ENCODE measurements at places on chromosomes 13 and 19. TPM values are rescaled to one million over a fixed set of nuclear protein-coding genes. Genes with fewer than 3 reads are reported as not detected.
A peak's percentile ranks its signal among the peaks of the same experiment; 100 is the strongest.

DNA sequence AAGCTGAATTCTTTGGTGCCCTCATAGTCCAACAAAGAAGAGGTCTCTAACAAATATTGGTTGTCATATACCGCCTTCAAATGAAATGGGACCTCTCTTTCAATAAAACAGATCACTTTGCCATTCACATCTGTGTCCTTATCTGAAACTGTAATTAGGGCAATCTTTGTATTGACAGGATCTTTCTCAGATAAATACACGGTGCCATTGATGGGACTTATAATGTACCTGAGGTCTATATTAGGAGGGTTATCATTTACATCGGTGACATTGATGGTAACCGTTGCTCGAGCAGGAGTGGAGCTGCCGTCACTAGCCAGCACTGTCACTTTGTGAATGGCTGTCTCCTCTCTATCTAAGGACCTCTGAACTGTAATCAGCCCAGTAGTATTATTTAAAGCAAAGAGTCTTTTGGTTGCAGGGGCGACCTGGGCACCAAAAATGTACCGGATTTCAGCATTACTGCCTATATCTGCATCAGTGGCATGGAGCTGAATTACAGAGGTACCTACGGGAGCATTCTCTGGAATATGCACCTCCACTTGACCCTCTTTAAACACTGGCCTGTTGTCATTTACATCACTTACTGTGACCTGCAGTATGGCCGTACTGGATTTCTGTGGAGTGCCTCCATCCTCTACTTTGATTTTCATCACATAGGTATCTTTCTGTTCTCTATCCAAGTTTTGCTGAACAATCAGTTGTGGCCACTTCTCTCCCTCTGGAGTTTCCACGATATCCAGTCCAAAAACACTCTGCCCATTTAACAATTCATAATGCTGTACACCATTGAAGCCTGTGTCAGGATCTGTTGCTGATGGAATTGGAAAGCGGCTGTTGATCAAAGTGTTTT lies 2.8 kb downstream of the PCDH9 start:
- no peak overlapping the region for H3K4me3 ChIP-seq
- DNase-seq, result no peak
- no peak overlapping the region for H3K27ac ChIP-seq
- H3K36me3 ChIP-seq, result no peaks in the 10 kb centered on the region
- no peaks in the 10 kb centered on the region for H3K4me1 ChIP-seq

- H3K36me3 ChIP-seq, result no peaks in the 10 kb centered on the region
- DNase-seq, result no peak
- peaks cover 18% of the 10 kb centered on the region for H3K27me3 ChIP-seq
These were observed 13.6 kb downstream of the ACP7 start for GRCh38 chr19:39097721-39098120.

DNA sequence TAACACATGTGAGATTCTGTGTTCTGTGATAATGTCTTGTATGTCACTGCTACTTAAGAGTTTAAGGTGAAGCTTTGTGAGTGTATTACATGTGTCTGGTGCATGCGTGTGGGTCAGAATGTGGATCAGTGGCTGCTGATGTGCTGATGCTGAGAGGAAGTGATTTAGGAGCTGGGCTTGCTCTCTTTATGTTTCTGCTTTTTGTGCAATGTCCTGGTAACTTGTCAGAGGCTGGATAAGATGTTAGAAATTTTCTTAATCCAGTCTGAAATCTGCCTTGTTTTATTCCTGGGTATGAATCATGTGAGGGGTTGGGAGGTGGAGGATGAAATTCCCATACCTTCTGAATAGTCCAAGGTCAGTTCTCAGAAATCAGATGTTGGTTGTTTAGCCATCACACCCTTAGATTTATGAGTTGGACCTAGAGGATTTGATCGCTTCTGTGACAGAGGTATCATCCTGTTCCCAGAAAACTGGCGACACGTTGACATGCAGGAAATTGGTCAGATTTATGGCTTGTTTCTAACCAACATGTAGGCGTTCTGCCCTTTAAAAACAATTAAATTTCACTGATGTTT lies 24.5 kb upstream of the CXCL17 start:
- DNase-seq, result peak; percentile 45
- peaks cover 15% of the 10 kb centered on the region for H3K4me1 ChIP-seq
- peak overlapping the region; percentile 83 for H3K27ac ChIP-seq
- H3K4me3 ChIP-seq, result no peak overlapping the region
- no peaks in the 10 kb centered on the region for H3K36me3 ChIP-seq

DNA sequence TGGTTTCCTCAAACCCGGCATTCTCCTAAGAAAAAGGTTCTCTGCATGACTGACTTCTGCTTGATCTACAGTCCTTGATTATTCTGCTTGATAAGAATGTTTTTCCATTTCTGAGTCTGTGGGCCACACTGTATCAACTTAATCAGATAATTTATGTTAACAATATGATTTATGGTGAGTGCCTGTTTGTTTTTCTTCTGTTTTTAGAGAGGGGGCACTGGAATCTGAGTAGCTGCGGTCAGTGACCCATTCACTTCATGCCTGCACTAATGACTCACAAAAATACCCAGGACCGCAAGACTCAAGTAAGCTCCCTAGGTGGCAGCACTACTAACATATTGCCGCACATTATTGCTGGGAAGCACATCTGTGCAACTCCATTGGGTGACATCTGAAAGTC lies 542.3 kb upstream of the ATXN8OS start:
- H3K27me3 ChIP-seq, result no peaks in the 10 kb centered on the region
- no peak overlapping the region for H3K27ac ChIP-seq
- H3K4me3 ChIP-seq, result no peak overlapping the region

DNA sequence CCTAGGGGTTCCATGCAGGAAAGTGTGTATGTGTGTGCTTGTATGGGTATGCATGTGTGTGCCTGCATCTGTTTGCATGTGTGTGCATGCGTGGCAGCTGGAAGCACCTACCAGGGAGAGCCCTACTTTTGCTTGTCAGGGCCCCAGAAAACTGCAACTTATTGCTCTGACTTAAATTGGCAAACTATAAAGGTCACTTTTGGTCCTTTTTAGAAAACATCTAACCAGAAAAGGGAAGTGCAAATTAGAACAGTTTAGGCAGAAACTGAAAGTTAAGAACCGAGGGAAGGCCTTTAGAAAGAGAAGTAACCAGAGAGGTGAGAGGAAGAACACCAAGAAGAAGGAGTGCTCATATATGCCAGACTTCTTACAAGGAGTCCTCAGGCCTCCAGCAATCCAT lies 32.5 kb downstream of the DLEU7 start:
- no peak overlapping the region for H3K4me3 ChIP-seq
- H3K27ac ChIP-seq, result no peak overlapping the region
- H3K36me3 ChIP-seq, result no peaks in the 10 kb centered on the region
- H3K27me3 ChIP-seq, result no peaks in the 10 kb centered on the region
- no peak for DNase-seq

DNA sequence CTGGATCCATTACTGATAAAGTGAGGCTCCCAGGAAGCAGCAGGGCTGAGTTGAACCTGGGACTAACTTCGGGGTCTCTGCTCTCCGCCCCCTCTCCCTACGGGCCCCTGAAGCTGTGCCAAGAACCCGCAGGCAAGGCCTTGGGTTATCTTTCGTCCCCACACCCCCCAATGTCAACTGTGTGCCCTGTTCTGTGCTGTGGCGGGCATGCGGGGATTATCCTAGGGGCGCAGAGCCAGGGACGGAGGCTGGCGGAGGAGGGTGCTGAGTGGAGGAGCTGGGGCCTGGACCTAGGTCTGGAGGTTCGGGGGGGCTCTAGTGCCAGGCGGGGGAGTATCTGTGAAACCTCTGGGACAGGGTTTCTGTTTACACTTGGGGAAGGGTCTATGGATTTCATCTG lies 26.4 kb downstream of the RFX1 start:
- H3K4me1 ChIP-seq, result peaks cover 7% of the 10 kb centered on the region
- no peaks in the 10 kb centered on the region for H3K36me3 ChIP-seq
- H3K4me3 ChIP-seq, result no peak overlapping the region
- H3K27ac ChIP-seq, result no peak overlapping the region
- no peak for DNase-seq

DNA sequence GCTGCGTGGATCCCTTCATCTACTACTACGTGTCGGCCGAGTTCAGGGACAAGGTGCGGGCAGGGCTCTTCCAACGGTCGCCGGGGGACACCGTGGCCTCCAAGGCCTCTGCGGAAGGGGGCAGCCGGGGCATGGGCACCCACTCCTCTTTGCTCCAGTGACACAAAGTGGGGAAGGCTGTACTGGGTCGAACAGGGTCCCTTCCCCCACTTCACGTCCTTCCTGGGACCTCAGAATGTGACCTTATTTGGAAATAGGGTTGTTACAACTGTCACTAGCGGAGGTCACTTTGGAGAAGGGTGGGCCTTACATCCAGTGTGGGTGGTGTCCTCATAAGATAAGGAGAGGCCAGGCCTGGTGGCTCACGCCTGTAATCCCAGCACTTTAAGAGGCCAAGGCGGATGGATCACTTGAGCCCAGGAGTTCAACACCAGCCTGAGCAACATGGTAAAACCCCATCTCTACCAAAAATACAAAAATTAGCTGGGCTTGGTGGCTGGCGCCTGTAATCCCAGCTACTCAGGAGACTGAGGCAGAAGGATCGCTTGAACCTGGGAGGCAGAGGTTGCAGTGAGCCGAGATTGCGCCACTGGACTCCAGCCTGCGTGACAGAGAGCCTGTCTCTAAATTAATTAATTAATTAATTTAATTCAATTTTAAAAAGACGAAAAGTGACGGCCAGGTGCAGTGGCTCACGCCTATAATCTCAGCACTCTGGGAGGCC lies 1.8 kb downstream of the F2RL3 start:
- H3K4me3 ChIP-seq, result no peak overlapping the region
- no peak for DNase-seq
- no peak overlapping the region for H3K27ac ChIP-seq
- H3K36me3 ChIP-seq, result no peaks in the 10 kb centered on the region
- H3K27me3 ChIP-seq, result no peaks in the 10 kb centered on the region

- H3K27me3 ChIP-seq, result no peaks in the 10 kb centered on the region
- H3K4me1 ChIP-seq, result no peaks in the 10 kb centered on the region
- H3K4me3 ChIP-seq, result no peak overlapping the region
- DNase-seq, result no peak
- H3K27ac ChIP-seq, result no peak overlapping the region
These were observed 233.6 kb downstream of the POSTN start for GRCh38 chr13:37364956-37365355.

DNA sequence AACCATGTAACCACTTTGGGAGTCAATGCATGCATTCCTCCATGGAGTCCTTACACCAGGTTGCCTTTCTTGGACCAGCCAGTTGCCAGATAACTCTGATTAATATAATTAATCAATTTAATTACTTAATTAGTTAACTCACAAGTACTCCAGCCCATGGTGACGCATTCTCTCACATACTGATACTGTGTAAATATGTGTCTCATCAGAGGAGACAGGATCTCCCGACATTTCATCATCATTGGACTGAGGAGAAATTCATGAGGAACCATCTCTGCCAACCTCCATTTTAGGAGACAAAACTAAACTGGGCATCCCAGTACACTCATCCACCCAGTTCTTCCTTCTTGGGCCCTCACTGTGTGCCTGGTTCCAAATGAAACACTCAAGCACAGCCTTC lies 6.5 kb upstream of the CASP14 start:
- no peaks in the 10 kb centered on the region for H3K4me1 ChIP-seq
- no peak overlapping the region for H3K27ac ChIP-seq
- H3K27me3 ChIP-seq, result no peaks in the 10 kb centered on the region
- no peak overlapping the region for H3K4me3 ChIP-seq

- no peaks in the 10 kb centered on the region for H3K36me3 ChIP-seq
- no peak overlapping the region for H3K27ac ChIP-seq
- H3K4me3 ChIP-seq, result no peak overlapping the region
- H3K27me3 ChIP-seq, result peaks cover 13% of the 10 kb centered on the region
- H3K4me1 ChIP-seq, result peaks cover 21% of the 10 kb centered on the region
These were observed 3.7 kb upstream of the ARHGAP45 start for GRCh38 chr19:1063030-1063908.

GRCh38 chr19:56261145-56261544 lies 11.4 kb upstream of the EDDM13 start:
- H3K36me3 ChIP-seq, result no peaks in the 10 kb centered on the region
- no peak for DNase-seq
- no peaks in the 10 kb centered on the region for H3K27me3 ChIP-seq
- H3K4me3 ChIP-seq, result no peak overlapping the region
- no peaks in the 10 kb centered on the region for H3K4me1 ChIP-seq
- no peak overlapping the region for H3K27ac ChIP-seq

DNA sequence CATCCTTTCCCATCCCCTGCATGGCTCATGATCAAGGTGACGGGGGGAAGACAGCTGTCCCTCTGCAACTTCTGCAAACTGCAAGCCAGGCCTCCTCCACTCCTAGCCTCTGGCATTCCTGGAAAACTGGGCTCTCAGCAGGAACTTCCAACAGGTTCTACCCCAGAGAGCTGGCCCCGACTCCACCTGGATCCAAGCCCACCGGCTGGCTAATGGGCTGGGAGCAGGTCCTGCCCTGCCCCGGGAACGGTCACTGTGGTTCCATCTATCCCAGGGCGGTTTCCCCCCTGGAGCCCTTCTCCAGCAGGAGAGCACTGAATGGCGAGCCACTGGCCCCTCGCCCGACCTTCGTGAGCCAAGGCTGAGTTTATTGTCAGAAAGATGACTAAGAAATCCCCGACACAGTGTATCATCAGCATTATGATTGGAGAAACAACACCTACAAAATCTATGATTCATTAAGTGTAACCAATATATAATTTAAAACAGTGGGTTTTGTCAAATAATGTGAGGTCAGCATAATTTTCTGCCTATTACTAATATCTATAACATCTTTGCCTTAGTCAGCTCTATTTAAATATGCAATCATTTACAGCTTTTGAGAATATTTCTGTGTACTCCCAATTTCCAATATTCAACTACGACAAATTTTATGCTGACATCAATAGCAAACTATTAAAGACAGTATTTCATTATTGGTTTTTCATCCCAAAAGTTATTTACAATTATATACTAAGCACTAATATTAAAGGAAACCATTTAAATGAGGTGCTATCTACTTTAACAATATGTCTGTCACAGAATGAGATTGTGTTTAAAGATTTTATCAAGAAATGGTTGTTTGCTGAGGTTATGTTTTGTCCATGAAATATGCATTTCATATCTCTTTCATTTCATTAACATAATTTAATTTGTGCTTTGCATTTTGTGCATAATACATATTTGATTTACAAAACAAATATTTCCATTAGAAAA lies 133.0 kb downstream of the URI1 start:
- no peak for DNase-seq
- H3K4me3 ChIP-seq, result no peak overlapping the region
- H3K27ac ChIP-seq, result no peak overlapping the region
- H3K27me3 ChIP-seq, result no peaks in the 10 kb centered on the region
- no peaks in the 10 kb centered on the region for H3K4me1 ChIP-seq

- no peaks in the 10 kb centered on the region for H3K36me3 ChIP-seq
- peaks cover 14% of the 10 kb centered on the region for H3K4me1 ChIP-seq
- no peak overlapping the region for H3K27ac ChIP-seq
- no peaks in the 10 kb centered on the region for H3K27me3 ChIP-seq
- DNase-seq, result peak; percentile 51
- H3K4me3 ChIP-seq, result no peak overlapping the region
These were observed 3.5 kb downstream of the COPE start for GRCh38 chr19:18915639-18916038.

The LAIR1 gene
- 9.3 TPM for total RNA-seq

The TEX26 gene
- total RNA-seq, result not detected

The SYNGR4 gene
- total RNA-seq, result not detected

The CADM4 gene
- total RNA-seq, result 5.8 TPM

Data from colonic mucosa (tissue), 4 donors.